Stromal cell of bone marrow (primary cell): ENCODE measurements at places on chromosomes 3 and 15.

- DNase-seq: no peak
Measured at GRCh38 chr3:139944256-139944910, 9.4 kb downstream of the CLSTN2 start.

DNA sequence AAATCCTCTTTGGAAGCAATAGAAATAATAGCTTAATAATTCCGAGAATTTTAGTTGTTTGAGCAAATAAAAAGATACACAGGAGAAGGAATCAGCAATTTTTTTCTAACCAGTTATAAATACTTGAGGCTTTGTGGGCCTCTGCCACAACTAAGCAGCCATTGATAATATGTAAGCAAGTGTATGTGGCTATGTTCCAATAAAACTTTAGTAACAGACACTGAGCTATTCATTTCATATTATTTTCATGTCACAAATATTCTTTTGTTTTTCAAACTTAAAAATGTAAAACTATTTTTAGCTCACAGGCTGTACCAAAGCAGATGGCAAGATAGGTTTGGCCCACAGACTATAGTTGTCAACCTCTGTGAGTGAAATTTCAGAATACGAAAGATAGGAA lies 85.7 kb downstream of the MSL2 start:
- DNase-seq: no peak

GRCh38 chr15:68330416-68330815 lies 52.9 kb downstream of the FEM1B start:
- DNase-seq: no peak

DNA sequence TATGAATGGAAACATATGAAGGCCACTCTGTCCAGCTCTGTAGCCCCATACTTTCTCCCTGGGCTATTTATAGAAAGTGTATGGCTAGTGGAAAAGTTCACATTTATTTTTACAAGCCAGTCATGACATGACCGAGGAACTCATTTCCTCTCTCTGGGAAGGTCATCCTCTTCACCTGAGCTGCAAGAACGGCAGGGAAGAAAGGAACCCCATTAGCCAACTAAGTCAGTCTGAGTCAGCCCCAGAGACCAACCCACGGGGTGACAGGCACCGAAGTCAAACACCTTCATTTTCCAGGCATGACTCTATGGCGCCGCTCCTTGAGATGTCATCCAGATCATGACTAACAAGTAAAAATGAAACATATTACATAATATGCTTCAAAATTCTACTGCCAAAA lies 4.8 kb downstream of the PAQR9 start:
- DNase-seq: peak; percentile 17

- DNase-seq: no peak
Measured at GRCh38 chr3:151827816-151828215, 13.9 kb downstream of the AADAC start.

DNA sequence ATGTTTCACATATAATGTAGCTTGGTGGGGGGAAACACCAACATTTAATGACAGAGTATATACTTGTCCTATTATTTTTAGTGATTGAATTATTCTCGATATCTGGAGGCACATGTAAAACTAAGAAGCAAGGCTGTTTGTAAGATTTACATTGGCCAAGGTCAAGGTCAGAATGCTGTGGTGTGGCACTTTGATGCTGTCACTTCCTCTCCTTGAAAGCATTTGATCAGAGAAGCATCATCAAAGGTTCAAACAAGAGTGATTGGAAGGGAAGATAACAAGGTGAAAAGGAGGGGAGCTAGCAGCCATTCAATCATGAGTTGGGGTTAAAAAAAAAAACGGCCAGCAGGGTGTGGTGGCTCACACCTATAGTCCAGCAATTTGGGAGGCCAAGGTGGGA lies 26.4 kb downstream of the RTF1 start:
- DNase-seq: no peak

GRCh38 chr3:120289636-120290035 lies 4.6 kb upstream of the GPR156 start:
- no peak for DNase-seq

- no peak for DNase-seq
Measured at GRCh38 chr15:33382491-33382890, 71.7 kb downstream of the RYR3 start.

GRCh38 chr3:127172781-127173515 lies 20.0 kb upstream of the PRR23E start:
- DNase-seq: peak; percentile 37

GRCh38 chr3:9155028-9155427 lies 94.4 kb downstream of the SRGAP3 start:
- no peak for DNase-seq

- DNase-seq: no peak
Measured at GRCh38 chr3:155747946-155748290, 3.0 kb upstream of the PLCH1 start.

- no peak for DNase-seq
Measured at GRCh38 chr15:83372434-83372891, 74.7 kb upstream of the SH3GL3 start.

GRCh38 chr15:45641374-45641781 lies 6.5 kb downstream of the SQOR start:
- DNase-seq: peak; percentile 78

GRCh38 chr3:187568171-187568570 lies 102.0 kb downstream of the SST start:
- DNase-seq: no peak

GRCh38 chr3:42983927-42984326 lies 4.8 kb downstream of the GASK1A start:
- DNase-seq: no peak
